ENCODE measurements at places on chromosomes 2 and 18. TPM values are rescaled to one million over a fixed set of nuclear protein-coding genes. Genes with fewer than 3 reads are reported as not detected.

RAB6C gene
- 0.03 TPM for polyA plus RNA-seq

PLEKHM3 gene
- 1.2 TPM for polyA plus RNA-seq

CDKL4 gene
- not detected for polyA plus RNA-seq

FEV gene
- not detected for polyA plus RNA-seq

SMARCAL1 gene
- 11.1 TPM for polyA plus RNA-seq

WDR43 gene
- 18.5 TPM for polyA plus RNA-seq

LOXHD1 gene
- 0.06 TPM for polyA plus RNA-seq

CRACDL gene
- polyA plus RNA-seq = 7.8 TPM

LRRC30 gene
- polyA plus RNA-seq = not detected

TUBA3D gene
- polyA plus RNA-seq = 0.54 TPM

MARCO gene
- polyA plus RNA-seq = 4.4 TPM

APCDD1 gene
- polyA plus RNA-seq = 2.8 TPM

MARCHF4 gene
- polyA plus RNA-seq = not detected

NRP2 gene
- 7.8 TPM for polyA plus RNA-seq

IL36RN gene
- polyA plus RNA-seq = 0.03 TPM

All from sigmoid colon (tissue), 7 donors.